Uterus (tissue), 4 donors: ENCODE measurements at places on chromosomes 16 and 17. TPM values are rescaled to one million over a fixed set of nuclear protein-coding genes. Genes with fewer than 3 reads are reported as not detected.

MYH3 gene
- total RNA-seq = under 0.01 TPM

GRCh38 chr17:40450175-40450574 lies 6.9 kb downstream of the IGFBP4 start:
- peaks cover 58% of the 10 kb centered on the region for H3K4me1 ChIP-seq
- H3K4me3 ChIP-seq = no peak overlapping the region
- no peaks in the 10 kb centered on the region for H3K36me3 ChIP-seq

- H3K27ac ChIP-seq = no peak overlapping the region
- H3K27me3 ChIP-seq = no peaks in the 10 kb centered on the region
- DNase-seq = no peak
- no peaks in the 10 kb centered on the region for H3K36me3 ChIP-seq
- H3K4me3 ChIP-seq = no peak overlapping the region
- no peaks in the 10 kb centered on the region for H3K4me1 ChIP-seq
Measured at GRCh38 chr17:11917415-11917814, 79.9 kb downstream of the ZNF18 start.

KRTAP1-1 gene
- total RNA-seq = not detected

- no peaks in the 10 kb centered on the region for H3K27me3 ChIP-seq
- no peaks in the 10 kb centered on the region for H3K36me3 ChIP-seq
- H3K27ac ChIP-seq = no peak overlapping the region
- peaks cover 6% of the 10 kb centered on the region for H3K4me1 ChIP-seq
- H3K4me3 ChIP-seq = no peak overlapping the region
Measured at GRCh38 chr16:56269811-56270684, 78.8 kb downstream of the GNAO1 start.

DNA sequence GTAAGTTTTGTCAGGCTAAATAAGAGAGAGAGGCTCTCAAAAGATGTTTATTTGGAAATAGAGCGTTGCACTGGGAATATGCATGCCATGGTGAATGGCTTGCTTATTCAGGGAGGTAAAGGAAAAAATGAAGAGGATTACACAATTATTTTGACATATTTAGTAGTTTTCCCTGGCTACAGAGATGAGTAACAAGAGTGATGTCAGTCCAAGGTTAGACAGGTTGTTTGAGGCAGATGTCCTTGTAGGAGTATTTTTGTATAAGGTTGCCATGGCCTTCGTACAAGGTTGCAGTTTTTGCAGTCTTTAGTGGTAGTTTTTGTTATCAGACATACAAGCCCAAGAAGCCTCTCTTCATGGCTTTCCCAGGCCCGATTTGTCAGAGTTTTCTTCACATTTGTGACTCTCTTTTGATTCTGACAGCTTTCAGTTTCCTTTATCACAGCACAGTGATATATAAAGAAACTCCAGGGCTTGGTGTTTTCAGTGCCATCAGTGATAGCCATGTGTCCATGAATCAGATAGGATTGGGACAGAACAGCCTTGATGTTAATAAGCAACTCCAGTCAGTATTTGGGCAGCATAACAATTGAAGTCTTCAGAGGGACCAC lies 18.7 kb upstream of the LGALS9 start:
- H3K36me3 ChIP-seq = no peaks in the 10 kb centered on the region
- DNase-seq = no peak
- no peak overlapping the region for H3K4me3 ChIP-seq
- peaks cover 16% of the 10 kb centered on the region for H3K4me1 ChIP-seq
- H3K27me3 ChIP-seq = no peaks in the 10 kb centered on the region

HS3ST4 gene
- total RNA-seq = 0.14 TPM

VAT1L gene
- total RNA-seq = 3.0 TPM

HOXB9 gene
- total RNA-seq = not detected

DNA sequence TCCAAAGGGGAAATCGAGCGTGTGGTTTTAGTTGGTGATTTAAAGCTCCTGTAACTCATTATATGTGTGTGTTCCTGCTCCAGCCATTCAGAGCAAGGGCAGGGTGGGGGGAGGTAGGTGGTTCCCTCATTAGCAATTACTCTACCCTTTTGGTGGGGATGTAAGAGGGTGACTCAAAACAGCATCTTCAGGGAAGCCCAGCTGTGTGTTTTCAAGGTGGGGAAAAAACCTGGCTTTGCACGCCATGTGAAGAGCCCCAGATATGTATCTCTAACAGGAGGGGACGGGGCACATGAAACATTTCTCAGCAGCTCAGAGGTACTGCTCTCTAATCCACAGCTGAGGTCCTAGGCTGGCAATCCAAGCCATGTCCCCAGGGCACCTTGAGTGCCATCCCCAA lies 241.3 kb upstream of the ZFHX3 start:
- no peaks in the 10 kb centered on the region for H3K4me1 ChIP-seq
- no peak overlapping the region for H3K4me3 ChIP-seq
- H3K27ac ChIP-seq = no peak overlapping the region
- no peak for DNase-seq
- no peaks in the 10 kb centered on the region for H3K27me3 ChIP-seq

GRCh38 chr17:82050761-82051641 lies 610 bp downstream of the RFNG start:
- H3K27ac ChIP-seq = peak overlapping the region; percentile 73
- DNase-seq = no peak
- H3K4me3 ChIP-seq = peak overlapping the region; percentile 48
- H3K27me3 ChIP-seq = no peaks in the 10 kb centered on the region
- peaks cover 28% of the 10 kb centered on the region for H3K4me1 ChIP-seq

TIMP2 gene
- total RNA-seq = 125 TPM

- no peaks in the 10 kb centered on the region for H3K27me3 ChIP-seq
- no peak overlapping the region for H3K27ac ChIP-seq
- H3K4me1 ChIP-seq = no peaks in the 10 kb centered on the region
- no peak overlapping the region for H3K4me3 ChIP-seq
- DNase-seq = no peak
Measured at GRCh38 chr17:57319806-57320205, 63.5 kb downstream of the MSI2 start.

- H3K4me1 ChIP-seq = no peaks in the 10 kb centered on the region
- no peak overlapping the region for H3K4me3 ChIP-seq
- no peaks in the 10 kb centered on the region for H3K27me3 ChIP-seq
- H3K27ac ChIP-seq = no peak overlapping the region
- H3K36me3 ChIP-seq = no peaks in the 10 kb centered on the region
Measured at GRCh38 chr17:60559995-60560859, 34.2 kb upstream of the APPBP2 start.
